ENCODE measurements at places on chromosomes 16 and 17. TPM values are rescaled to one million over a fixed set of nuclear protein-coding genes. Genes with fewer than 3 reads are reported as not detected.

- H3K4me1 ChIP-seq = no peaks in the 10 kb centered on the region
- peaks cover 23% of the 10 kb centered on the region for H3K27me3 ChIP-seq
- no peaks in the 10 kb centered on the region for H3K36me3 ChIP-seq
- H3K27ac ChIP-seq = no peak overlapping the region
- H3K4me3 ChIP-seq = no peak overlapping the region
These were observed 11.0 kb upstream of the CLUH start for GRCh38 chr17:2722611-2723010.

DNA sequence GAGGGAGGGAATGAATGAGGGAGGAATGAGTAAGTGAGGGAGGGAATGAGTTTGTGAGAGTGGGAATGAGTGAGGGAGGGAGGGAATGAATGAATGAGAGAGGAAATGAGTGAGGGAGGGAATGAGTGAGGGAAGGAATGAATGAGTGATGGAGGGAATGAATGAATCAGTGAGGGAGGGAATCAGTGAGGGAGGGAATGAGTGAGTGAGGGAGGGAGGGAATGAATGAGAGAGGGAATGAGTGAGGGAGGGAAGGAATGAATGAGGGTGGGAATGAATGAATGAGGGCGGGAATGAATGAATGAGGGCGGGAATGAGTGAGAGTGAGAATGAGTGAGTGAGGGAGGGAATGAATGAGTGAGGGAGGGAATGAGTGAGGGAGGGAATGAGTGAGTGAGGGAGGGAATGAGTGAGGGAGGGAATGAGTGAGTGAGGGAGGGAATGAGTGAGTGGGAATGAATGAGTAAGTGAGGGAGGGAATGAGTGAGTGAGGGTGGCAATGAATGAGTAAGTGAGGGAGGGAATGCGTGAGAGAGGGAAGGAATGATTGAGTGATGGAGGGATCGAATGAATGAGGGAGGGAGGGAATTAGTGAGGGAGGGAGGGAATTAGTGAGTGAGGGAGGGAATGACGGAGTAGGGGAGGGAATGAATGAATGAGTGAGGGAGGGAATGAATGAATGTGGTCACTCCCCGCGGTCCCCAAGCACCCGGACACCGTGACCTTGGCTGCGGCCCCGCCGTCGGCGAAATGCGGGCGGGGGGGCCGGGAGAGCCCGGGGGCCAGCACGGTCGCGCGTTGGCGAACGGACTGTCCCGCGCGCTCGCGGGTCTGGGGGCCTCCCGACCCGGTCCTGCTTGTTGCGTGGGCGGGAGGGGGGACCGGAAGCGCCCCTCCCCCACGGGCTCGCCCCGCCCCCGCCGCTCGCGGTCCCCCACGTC lies 1.1 kb upstream of the UBE2I start:
- H3K27me3 ChIP-seq = no peaks in the 10 kb centered on the region
- peaks cover 5% of the 10 kb centered on the region for H3K36me3 ChIP-seq
- no peak for DNase-seq

GRCh38 chr16:4833584-4833983 lies 13.5 kb downstream of the GLYR1 start:
- no peak overlapping the region for H3K27ac ChIP-seq
- no peak overlapping the region for H3K4me3 ChIP-seq
- no peaks in the 10 kb centered on the region for H3K27me3 ChIP-seq
- H3K36me3 ChIP-seq = peaks cover 95% of the 10 kb centered on the region
- no peak for DNase-seq

DNA sequence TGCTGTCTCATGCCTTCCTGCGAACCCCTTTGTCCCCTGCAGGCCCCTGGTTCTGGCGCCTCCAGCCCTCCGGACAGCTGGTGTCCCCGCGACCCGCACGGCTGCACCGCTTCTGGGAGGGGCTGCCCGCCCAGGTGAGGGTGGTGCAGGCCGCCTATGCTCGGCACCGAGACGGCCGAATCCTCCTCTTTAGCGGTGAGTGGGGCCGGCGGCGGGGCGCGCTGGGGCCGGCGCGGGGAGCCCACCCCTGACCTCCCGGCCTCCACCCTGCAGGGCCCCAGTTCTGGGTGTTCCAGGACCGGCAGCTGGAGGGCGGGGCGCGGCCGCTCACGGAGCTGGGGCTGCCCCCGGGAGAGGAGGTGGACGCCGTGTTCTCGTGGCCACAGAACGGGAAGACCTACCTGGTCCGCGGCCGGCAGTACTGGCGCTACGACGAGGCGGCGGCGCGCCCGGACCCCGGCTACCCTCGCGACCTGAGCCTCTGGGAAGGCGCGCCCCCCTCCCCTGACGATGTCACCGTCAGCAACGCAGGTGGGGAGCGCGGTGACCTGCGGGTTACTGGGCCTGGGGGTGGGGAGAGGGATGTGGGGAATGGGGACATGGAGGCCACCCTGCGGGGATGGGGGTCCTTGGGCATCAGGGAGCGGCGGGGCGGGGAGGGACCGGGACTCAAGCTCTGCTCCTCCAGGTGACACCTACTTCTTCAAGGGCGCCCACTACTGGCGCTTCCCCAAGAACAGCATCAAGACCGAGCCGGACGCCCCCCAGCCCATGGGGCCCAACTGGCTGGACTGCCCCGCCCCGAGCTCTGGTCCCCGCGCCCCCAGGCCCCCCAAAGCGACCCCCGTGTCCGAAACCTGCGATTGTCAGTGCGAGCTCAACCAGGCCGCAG lies 7.1 kb upstream of the IL32 start:
- no peaks in the 10 kb centered on the region for H3K27me3 ChIP-seq
- H3K36me3 ChIP-seq = no peaks in the 10 kb centered on the region

Gene DHX40
- 25.0 TPM for total RNA-seq

Gene HES7
- total RNA-seq = not detected

Gene CA10
- total RNA-seq = not detected

Gene ARHGDIG
- total RNA-seq = 1.3 TPM

Gene PPM1E
- total RNA-seq = not detected
